ENCODE measurements at places on chromosomes 1 and 21. TPM values are rescaled to one million over a fixed set of nuclear protein-coding genes. Genes with fewer than 3 reads are reported as not detected.

- H3K36me3 ChIP-seq: no peaks in the 10 kb centered on the region
- peak overlapping the region; percentile 22 for H3K27ac ChIP-seq
- peaks cover 18% of the 10 kb centered on the region for H3K4me1 ChIP-seq
- no peak overlapping the region for H3K4me3 ChIP-seq
- H3K27me3 ChIP-seq: no peaks in the 10 kb centered on the region
Measured at GRCh38 chr1:205172729-205173366, 38.7 kb downstream of the DSTYK start.

GOLPH3L gene
- total RNA-seq: 21.9 TPM

- no peak overlapping the region for H3K4me3 ChIP-seq
- no peaks in the 10 kb centered on the region for H3K4me1 ChIP-seq
- H3K27ac ChIP-seq: no peak overlapping the region
- no peaks in the 10 kb centered on the region for H3K27me3 ChIP-seq
Measured at GRCh38 chr1:66328896-66329295, 205.1 kb upstream of the SGIP1 start.

DNA sequence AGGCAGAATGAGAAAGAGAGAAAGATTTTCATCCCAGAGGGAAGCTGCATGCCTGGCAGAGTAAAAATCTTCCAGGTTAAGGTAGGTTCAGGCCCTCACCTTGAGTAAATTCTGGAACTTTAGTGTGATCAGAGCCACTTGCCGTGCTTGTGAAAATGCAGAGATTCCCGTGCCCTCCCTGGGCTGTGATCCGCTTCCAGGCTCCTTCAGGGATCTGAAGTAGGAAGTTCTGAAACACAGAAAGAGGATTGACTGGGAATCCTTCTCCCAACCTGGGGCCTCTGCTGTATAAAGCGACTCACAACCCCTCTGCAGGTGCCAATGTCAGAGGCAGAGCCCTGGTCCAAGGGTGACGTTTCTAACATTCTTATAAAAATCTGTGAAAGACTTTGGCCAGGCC is 26.6 kb downstream of the NUAK2 start:
- DNase-seq: no peak
- peak overlapping the region; percentile 76 for H3K27ac ChIP-seq
- H3K4me1 ChIP-seq: peaks cover 29% of the 10 kb centered on the region
- no peaks in the 10 kb centered on the region for H3K27me3 ChIP-seq

GRCh38 chr1:234972411-234973191 is 156.0 kb downstream of the TOMM20 start:
- H3K27ac ChIP-seq: peak overlapping the region; percentile 89
- peak; percentile 85 for DNase-seq
- H3K27me3 ChIP-seq: no peaks in the 10 kb centered on the region

CR1L gene
- not detected for total RNA-seq

SLC2A5 gene
- 8.1 TPM for total RNA-seq

GRCh38 chr1:21966247-21967000 is 10.4 kb upstream of the CELA3B start:
- H3K4me3 ChIP-seq: no peak overlapping the region
- H3K36me3 ChIP-seq: no peaks in the 10 kb centered on the region
- no peak for DNase-seq
- no peaks in the 10 kb centered on the region for H3K4me1 ChIP-seq
- no peak overlapping the region for H3K27ac ChIP-seq

GRCh38 chr1:2404890-2405511 is 7.4 kb downstream of the PEX10 start:
- no peak overlapping the region for H3K4me3 ChIP-seq
- H3K27me3 ChIP-seq: no peaks in the 10 kb centered on the region
- H3K27ac ChIP-seq: no peak overlapping the region
- H3K4me1 ChIP-seq: no peaks in the 10 kb centered on the region
- no peak for DNase-seq

FOXD3 gene
- total RNA-seq: not detected

TRAF3IP3 gene
- total RNA-seq: 7.1 TPM

NUF2 gene
- total RNA-seq: 2.0 TPM

COL11A1 gene
- total RNA-seq: not detected

- no peaks in the 10 kb centered on the region for H3K36me3 ChIP-seq
- no peak overlapping the region for H3K27ac ChIP-seq
- H3K4me3 ChIP-seq: no peak overlapping the region
- no peaks in the 10 kb centered on the region for H3K4me1 ChIP-seq
- no peaks in the 10 kb centered on the region for H3K27me3 ChIP-seq
- no peak for DNase-seq
Measured at GRCh38 chr1:237736372-237737029, 154.2 kb downstream of the ZP4 start.

FAM78B gene
- total RNA-seq: 4.4 TPM

- H3K27me3 ChIP-seq: no peaks in the 10 kb centered on the region
- H3K36me3 ChIP-seq: no peaks in the 10 kb centered on the region
- H3K4me3 ChIP-seq: no peak overlapping the region
- DNase-seq: no peak
Measured at GRCh38 chr1:159849626-159850366, 12.7 kb downstream of the VSIG8 start.

CD1B gene
- not detected for total RNA-seq

RNU1-4 gene
- total RNA-seq: 19,908 TPM

DNA sequence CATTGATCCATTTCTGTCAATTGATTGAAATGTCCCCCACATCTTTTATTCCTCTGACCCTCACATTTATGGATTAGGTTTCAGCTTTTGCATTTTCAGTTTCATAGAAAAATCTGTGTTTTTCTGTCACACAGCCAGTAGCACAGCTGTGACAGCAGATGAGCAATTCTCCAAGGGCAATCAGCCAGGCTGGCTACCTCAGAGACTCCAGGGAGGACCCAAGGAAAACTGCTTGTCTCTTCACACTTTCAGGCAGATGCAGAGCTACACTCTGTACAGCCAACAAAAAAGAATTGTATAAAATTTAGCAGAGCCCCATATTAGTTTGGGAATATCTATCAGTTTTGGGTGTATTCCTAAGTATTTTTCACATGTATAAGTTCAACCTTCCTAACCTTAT is 257.2 kb downstream of the LRRC7 start:
- H3K27me3 ChIP-seq: no peaks in the 10 kb centered on the region
- DNase-seq: no peak
- H3K36me3 ChIP-seq: no peaks in the 10 kb centered on the region
- no peak overlapping the region for H3K4me3 ChIP-seq
- no peak overlapping the region for H3K27ac ChIP-seq
- no peaks in the 10 kb centered on the region for H3K4me1 ChIP-seq

- no peaks in the 10 kb centered on the region for H3K4me1 ChIP-seq
- no peak for DNase-seq
- no peaks in the 10 kb centered on the region for H3K27me3 ChIP-seq
Measured at GRCh38 chr1:157234705-157235273, 96.6 kb upstream of the ETV3 start.

DNA sequence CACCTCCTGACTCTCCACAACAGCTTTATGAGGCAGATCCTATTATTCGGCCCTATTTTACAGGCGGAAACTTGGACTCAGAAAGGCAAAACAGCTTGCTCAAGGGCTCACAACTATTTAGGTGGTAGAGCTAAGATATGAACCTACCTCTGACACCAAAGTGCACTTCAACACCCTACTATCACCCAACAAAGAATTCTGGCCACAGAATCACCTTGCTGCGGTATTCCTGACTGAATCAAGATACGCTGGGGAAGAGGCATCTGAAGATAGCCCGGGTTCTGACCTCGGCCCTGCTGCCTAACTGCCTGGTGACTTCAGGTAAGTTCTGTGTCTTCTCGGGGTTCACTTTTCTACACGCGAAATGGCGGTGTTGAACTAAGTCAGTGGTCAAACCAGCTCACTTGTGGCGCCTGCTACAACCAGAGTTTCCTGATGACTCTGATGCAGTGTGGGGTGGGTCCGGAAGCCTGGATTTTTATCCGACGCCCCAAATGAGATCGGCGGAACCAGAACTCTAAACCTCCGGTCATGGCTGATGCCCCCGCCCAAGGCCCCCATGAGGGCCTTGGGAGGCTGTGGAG is 608 bp downstream of the PEF1 start:
- no peak for DNase-seq
- peak overlapping the region; percentile 98 for H3K27ac ChIP-seq
- peak overlapping the region; percentile 95 for H3K4me3 ChIP-seq
- H3K36me3 ChIP-seq: no peaks in the 10 kb centered on the region
- no peaks in the 10 kb centered on the region for H3K27me3 ChIP-seq

All from vagina (tissue), 2 donors.